ENCODE measurements at places on chromosomes 1 and 21.
A peak's percentile ranks its signal among the peaks of the same experiment; 100 is the strongest.

DNA sequence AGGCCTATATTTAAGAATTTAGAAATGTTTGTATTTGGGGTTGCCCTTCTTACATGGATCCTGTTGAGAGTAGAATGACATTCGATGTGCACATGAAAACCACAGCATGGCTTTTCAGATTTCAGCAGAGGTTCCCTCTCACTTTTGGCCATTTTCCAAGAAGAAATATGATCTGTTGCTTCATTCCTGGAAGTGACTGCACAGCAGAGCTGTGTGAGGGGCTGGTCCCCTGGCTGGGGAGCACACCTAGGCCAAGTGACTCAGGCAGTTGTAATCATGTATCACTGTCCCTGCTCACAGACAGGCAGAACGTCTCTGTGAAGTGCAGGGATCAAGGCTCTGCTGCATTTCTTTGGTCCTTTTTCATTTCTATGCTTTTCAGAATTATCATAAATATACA, 32.3 kb downstream of the AGT start:
- peak; percentile 71 for DNase-seq
- peak overlapping the region; percentile 44 for H3K27ac ChIP-seq
- no peak overlapping the region for H3K4me3 ChIP-seq
- no peaks in the 10 kb centered on the region for H3K27me3 ChIP-seq
- H3K4me1 ChIP-seq, result peaks cover 34% of the 10 kb centered on the region

GRCh38 chr1:243964915-243965314, 86.2 kb upstream of the ZBTB18 start:
- no peak for DNase-seq
- no peaks in the 10 kb centered on the region for H3K27me3 ChIP-seq
- H3K36me3 ChIP-seq, result no peaks in the 10 kb centered on the region
- no peaks in the 10 kb centered on the region for H3K4me1 ChIP-seq
- no peak overlapping the region for H3K4me3 ChIP-seq

- no peak overlapping the region for H3K4me3 ChIP-seq
- no peak overlapping the region for H3K27ac ChIP-seq
- no peaks in the 10 kb centered on the region for H3K36me3 ChIP-seq
- H3K4me1 ChIP-seq, result no peaks in the 10 kb centered on the region
Measured at GRCh38 chr1:26574719-26575251, 45.2 kb downstream of the RPS6KA1 start.

GRCh38 chr1:68528243-68528642, 31.4 kb upstream of the DEPDC1 start:
- no peak overlapping the region for H3K27ac ChIP-seq
- no peak for DNase-seq
- no peaks in the 10 kb centered on the region for H3K27me3 ChIP-seq
- H3K36me3 ChIP-seq, result no peaks in the 10 kb centered on the region
- H3K4me1 ChIP-seq, result no peaks in the 10 kb centered on the region

DNA sequence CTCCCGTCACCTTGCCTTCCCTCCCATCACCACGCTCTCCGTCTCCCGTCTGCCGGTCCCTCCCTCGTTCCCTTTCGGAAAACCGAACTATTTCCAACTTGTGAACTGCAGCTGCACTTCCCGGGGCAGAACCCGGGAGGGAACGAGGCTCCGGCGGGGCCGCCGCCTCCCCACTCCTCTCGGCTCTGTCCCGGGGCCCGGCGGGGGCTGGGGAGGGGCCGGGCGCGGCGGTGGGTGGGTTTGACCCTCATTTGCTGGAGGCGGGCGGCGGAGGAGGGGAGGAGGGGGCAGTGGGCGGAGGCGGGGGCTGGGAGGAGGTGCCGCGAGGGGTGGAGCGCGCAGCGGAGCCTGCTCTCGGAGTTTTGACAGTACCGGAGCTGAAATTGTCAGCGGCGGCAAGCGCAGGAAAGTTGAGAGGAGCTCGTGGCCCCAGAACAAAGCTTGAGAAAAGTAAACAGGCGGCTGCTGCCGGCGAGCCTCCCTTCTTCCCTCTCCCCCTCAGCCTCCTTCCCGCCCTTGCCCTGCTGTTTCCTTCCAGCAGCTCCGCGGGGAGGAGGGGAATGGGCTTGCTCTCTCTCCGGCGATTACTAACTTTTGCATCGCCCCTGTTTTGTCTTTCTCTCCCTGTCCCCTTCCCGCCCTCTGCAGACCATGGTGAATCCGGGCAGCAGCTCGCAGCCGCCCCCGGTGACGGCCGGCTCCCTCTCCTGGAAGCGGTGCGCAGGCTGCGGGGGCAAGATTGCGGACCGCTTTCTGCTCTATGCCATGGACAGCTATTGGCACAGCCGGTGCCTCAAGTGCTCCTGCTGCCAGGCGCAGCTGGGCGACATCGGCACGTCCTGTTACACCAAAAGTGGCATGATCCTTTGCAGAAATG, 2.9 kb downstream of the LMO4 start:
- peaks cover 11% of the 10 kb centered on the region for H3K4me1 ChIP-seq
- DNase-seq, result peak; percentile 87

DNA sequence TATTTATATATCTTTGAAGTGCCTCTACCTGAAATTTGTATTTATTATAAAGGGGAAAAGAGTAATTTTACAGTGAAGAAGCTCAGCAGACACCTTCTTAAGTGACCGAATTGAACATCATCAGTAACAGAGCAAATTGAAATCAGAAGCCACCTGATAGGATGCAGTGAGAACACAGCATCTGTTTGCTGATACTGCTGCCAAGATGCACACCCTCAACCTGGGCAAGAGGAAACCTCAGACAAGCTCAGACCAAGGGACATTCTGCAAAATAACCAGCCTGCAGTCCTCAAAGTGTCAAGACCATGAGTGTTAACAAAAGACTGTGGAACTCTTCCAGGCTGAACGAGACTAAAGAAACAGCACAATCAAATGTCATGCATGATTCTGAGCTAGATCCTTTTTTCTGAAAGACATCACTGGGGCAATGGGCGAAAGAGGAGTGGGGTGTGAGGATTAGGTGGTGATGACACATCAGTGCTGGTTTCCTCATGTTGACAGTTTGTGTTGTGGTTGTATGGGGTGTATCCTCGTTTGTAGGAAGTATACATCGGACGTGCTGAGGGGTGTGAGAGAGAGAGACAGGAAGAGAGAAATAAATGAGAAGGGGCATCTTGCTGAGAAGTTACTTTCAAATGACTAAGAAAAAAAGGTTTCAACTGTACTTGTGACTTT, 103.7 kb downstream of the ABCA4 start:
- no peaks in the 10 kb centered on the region for H3K36me3 ChIP-seq
- H3K4me3 ChIP-seq, result no peak overlapping the region
- no peaks in the 10 kb centered on the region for H3K27me3 ChIP-seq
- no peak for DNase-seq
- H3K4me1 ChIP-seq, result peaks cover 32% of the 10 kb centered on the region
- no peak overlapping the region for H3K27ac ChIP-seq
